Stimulated activated CD4-positive, alpha-beta T cell treated with anti-CD3 and anti-CD28 coated beads, Interleukin-15, amount 100 ng/mL, for 24 hours (primary cell): ENCODE measurements at places on chromosomes 1 and 21.

DNA sequence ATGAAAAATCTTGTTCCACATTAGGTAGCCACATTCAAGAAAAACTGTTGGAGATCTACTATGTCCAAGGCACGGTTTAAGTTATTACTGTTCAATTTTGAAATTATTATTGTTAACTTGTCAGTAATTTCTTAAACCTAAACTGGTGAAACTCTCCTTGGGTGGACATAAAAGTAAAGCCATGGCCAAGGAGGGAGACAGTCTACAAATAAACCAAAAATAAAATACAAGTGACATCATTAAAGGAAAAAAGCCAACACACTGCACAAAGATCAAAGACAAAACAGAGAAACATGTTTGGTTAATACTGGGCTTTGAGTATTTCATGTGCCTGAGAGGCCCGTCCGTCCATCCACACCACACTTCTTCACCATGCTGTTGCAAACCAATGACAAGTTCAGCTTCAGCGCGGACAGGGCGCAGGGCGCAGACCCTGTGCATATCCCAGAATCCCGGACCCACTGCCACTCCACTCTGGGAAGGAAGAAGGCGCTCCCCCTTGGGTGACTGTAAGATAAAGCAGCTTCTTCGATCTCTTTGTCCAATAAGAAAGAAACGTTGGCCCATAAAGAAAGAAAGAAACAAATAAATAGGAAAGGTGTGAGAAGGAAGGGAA is 918 bp upstream of the RASAL2 start:
- DNase-seq: no peak

- DNase-seq: no peak
These were observed 187.3 kb upstream of the DMRTA2 start for GRCh38 chr1:50610563-50610962.

GRCh38 chr1:58704616-58705021 is 4.8 kb upstream of the MYSM1 start:
- DNase-seq: no peak

- DNase-seq: no peak
These were observed 7.0 kb upstream of the PFKL start for GRCh38 chr21:44292812-44293195.

DNA sequence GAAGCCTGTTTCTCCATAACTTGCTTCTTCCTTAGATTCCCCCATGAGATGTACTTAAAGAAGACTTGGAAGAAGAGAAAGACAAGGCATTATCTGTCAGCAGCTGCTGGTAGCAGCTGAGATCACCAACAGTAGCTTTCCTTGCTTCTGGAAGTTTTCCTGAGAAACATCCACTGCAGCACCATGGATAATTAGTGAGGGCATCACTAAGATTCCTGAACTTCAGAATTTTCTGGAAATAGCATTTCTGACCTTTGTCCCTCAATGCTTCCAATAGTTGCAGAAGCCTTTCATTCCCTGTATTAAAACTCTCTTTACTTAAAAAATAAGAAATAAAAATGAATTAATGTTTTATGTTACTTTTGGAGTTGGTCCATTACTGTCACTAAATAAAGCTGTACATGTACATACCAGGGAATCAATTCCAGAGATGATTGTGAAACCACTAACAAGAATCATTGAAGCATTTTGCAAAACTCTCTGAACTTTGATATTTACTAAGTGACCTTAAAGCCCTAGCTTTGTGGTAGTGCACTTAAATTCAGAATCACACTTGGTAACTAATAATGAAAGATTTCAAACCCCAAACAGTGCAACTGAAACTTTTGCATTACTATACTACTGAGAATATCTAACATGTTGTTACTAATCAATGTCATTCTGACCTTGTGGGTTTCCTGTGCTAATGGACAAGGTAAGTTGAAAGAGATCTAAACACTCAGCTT is at the start of gene CFHR4:
TSS of gene CFHR4 (plus strand) at position 538 of the 725 bp plus-strand sequence. CDS start at position 637, 99 bp downstream.
- DNase-seq: no peak

DNA sequence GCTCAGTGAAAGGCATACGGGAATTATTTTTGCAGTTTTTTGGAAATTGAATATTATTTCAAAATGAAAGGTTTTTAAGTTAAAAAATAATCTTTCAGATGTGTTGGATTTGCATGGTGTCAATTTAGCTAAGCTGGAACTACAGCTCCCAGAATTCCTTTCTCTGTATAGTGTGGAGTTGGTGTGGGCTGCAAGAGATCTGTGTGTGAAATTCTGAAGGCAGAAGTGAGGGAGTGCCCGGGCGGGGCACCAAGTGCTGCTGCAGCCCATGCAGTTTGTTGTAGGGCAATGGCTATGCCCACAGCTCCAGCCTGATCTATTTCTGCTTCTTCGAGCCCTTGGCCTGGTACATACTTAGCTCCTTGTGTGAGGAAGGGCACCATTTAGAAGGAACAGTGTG is 60.5 kb upstream of the CSF1 start:
- no peak for DNase-seq

GRCh38 chr1:206048582-206048981 is 4.4 kb upstream of the RHEX start:
- no peak for DNase-seq

DNA sequence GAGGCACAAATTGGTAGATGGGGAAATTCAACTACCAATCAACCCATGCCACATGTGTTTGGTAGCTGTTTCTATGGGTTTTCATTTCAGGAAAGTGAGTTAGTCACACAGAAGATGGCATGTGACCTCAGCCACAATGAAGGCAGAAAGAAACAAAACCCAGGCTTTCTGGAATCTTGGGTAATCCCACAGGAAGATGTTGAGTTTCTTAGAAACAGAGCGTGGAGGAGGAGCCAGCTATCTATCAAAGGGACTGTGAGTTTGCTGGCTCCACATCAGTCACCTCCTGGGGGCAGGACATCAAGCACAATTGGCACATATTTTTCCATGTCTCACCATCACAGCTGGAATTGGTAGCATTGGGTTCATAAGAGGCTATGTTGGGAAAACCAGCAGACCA is 188.9 kb upstream of the PLXNA2 start:
- no peak for DNase-seq

DNA sequence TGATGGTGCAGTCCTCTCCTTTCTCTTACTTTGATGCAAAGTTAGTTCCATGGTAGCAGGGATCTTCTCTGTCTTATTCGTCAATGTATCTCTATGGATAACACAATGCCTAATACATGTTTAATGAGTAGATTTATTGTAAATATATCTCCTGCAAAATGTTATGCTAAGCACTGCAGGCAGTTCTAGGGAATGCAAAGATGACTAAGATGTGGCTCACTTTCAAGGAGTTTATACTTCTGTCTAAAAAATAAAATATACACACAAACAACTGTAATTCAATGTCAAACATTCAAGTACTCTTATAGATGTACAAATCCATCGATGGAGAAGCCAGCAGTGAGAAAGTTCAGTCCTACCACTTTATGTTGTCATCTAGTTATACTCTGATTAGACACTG is 194.3 kb downstream of the KCTD3 start:
- DNase-seq: no peak

GRCh38 chr21:42389449-42389835 is 6.4 kb downstream of the TMPRSS3 start:
- no peak for DNase-seq

GRCh38 chr1:219670426-219671149 is 57.7 kb upstream of the ZC3H11B start:
- no peak for DNase-seq

DNA sequence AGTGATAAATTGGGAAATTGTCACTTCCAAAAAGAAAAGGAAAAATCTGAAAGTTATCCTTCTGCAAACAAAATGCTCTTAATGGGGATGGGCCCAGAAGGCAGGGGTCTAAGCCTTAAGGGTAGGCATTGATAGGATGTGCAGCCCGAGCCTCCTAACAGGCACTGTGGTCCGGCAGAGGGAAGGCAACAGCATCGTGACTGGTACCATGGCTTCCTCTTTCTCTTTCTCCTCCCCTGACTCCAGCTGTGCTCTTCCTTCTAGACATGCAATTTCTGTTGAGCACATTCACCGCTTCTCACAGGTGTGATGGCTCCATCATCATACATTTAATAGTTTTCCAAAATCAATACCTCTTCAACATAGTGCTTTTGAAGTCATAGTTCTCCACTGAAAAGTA is 91.5 kb downstream of the SELENOF start:
- DNase-seq: no peak

- no peak for DNase-seq
These were observed 3.3 kb upstream of the SPATA1 start for GRCh38 chr1:84502927-84503326.
